ENCODE measurements at places on chromosomes 1 and 21.

GRCh38 chr1:109818271-109818987 lies 54.7 kb upstream of the EPS8L3 start:
- DNase-seq = no peak

GRCh38 chr1:39258146-39258924 lies 53.8 kb downstream of the MACF1 start:
- peak; percentile 69 for DNase-seq

- peak; percentile 64 for DNase-seq
Observed at GRCh38 chr1:71049951-71050598, 2.5 kb upstream of the PTGER3 start.

GRCh38 chr1:185514311-185514710 lies 197.3 kb upstream of the IVNS1ABP start:
- no peak for DNase-seq

- DNase-seq = no peak
Observed at GRCh38 chr21:44946254-44947041, 6.6 kb downstream of the SLX9 start.

GRCh38 chr1:223350361-223350908 lies 13.5 kb downstream of the SUSD4 start:
- no peak for DNase-seq

- DNase-seq = no peak
Observed at GRCh38 chr1:110610696-110611286, 4.6 kb upstream of the KCNA2 start.

DNA sequence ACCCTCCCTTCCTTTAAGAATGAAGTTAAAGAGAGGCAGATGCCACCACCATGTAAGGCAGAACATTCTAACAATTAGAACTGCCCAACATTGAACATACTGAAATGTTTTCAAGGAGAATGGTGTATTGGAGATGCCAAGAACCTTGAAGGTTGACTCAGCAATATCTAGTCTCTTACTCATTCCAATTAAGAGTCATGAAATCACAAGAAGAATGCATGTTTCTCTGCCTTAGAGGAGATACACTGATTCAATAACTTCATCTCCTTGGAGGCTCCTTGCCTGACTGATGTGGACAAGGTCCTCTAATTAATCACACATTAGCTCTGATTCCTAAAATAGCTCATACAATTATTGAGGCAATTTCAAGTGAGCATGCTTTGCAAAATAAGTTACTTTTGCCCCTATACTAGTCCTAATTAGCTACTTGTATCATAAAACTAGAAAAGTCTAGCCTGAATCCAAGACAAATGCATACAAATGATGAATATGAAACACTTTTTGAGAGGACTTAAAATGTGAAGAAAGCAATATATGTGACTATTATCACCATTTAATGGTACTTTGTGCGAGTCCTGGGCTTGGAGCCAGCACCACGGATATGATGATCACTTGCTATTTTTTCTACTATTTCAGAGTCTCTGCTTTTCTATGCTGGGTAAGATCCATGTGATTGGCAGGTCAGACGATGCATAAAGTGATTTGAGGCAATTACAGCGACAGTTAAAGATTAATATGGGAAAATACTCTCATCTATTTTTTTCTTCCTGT lies 114.5 kb downstream of the DSCAM start:
- no peak for DNase-seq

GRCh38 chr1:44592208-44593145 lies 81.8 kb downstream of the TMEM53 start:
- DNase-seq = no peak

- no peak for DNase-seq
Observed at GRCh38 chr1:91487469-91487868, 13.2 kb upstream of the CDC7 start.

GRCh38 chr1:191498825-191499224 lies 659.4 kb upstream of the RGS18 start:
- DNase-seq = no peak

DNA sequence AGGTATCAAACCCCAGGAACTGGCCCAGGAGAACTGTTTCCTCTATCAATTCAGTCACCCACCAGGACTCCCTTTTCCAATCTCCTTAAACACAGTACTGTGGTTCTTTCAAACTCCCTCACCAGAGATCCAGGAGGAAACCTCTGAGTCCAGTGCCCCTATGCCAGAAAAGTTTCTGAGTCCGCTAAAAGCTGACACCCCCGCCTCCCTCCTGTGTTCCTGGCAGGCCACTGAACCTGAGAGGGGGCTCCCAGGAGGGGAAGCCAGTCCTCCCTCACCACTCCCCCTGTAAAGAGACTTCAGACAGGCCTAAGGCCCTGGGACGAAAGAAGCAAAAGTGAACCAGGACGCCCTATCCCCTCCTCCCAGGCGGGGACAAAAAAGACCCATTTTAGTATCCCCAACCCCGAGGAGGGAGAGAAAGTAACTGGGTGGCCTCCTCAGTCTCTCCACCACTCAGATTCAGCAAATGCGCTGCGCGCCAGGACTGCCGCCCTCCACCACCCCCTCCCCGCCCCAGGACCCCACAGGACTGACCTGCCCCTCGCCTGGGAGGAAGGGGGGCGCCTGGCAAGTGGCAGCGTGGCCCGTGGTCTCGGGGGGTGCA lies 624 bp downstream of the SLC41A1 start:
- DNase-seq = no peak

DNA sequence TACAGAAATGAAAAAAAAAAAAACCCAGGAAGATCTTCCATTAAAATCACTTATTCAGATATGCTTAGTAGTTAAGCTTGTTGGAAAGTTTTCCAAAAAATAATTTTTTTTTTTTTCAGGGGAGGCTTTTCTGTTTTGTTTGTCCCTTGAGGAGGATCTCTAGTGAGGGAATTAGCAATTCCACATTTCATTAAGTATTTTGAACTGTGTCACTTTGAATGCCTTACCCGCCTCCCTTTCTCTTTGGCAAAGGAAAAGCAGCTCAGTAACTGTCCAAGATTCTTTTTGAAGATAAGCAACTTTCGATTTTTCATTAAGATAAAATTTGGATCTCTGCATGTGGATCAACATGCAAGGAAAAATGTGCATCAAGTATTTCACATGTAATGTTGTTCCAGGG lies 1.8 kb downstream of the NTNG1 start:
- no peak for DNase-seq

- peak; percentile 44 for DNase-seq
Observed at GRCh38 chr1:175887981-175888428, 144.6 kb upstream of the TNR start.

DNA sequence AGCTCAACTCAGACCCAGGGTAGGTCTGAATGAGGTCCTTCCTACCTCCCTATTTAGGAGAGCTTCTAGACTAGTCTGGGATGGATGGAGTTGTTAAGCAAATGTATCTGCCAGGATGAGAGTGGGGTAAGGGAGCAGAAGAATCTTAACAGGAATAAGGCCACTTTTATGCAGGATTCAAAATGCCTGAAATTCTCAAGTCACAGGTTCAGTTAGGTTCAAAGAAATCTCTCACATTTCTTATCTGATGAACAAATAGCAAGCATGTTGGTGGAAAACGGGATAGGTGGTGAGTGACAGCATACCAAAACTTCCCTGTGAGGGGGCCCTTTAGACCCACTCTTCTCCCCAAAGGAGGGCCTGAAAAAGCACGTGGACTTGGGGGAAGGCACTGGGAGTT lies 3.0 kb downstream of the SLAMF9 start:
- DNase-seq = no peak

- peak; percentile 53 for DNase-seq
Observed at GRCh38 chr1:85289207-85289847, 12.9 kb upstream of the BCL10 start.

- no peak for DNase-seq
Observed at GRCh38 chr1:31259746-31260145, 20.1 kb upstream of the NKAIN1 start.

DNA sequence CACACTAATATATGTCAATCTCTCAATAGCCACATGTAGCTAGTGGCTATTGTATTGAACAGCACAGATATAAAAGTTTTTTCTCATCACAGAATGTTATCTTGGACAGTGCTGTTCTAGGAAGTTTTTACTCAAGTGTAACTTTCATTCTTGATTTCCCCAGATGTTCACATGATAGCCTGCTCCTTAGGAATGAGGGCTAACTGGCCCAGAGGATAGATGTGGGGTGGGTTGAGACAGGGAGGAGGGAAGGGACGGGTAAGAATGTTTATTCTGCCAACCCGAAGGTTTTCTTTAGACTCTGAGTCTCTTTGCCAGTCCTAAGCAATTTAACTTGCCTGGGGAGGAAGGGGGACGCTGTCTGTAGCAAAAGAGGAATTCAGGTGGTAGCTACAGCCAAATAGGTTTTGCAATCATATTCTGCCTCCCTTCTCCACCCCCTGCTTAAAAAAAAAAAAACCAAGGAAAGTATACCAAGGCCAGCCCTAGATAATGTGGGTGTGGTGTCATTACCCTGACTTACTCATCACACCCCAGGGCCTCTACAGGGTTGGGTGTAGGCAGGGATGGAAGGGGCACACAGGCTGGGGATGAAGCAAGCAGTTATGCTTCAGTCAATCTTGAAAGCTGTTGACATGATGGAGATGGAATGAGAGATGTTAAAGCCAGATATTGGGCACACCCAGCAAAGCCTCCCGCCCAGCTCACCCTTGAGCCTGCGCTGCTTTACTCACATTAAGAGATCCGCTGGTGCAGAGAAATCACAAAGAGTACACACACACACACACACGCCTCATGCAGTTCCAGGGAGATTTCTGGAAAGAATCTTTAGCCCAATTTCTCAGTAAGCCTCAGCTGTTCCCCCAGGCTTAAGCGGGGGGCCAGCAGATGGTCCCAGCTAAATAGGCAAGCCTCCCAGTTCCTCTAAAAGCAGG lies 59.9 kb downstream of the PLXNA2 start:
- peak; percentile 57 for DNase-seq

DNA sequence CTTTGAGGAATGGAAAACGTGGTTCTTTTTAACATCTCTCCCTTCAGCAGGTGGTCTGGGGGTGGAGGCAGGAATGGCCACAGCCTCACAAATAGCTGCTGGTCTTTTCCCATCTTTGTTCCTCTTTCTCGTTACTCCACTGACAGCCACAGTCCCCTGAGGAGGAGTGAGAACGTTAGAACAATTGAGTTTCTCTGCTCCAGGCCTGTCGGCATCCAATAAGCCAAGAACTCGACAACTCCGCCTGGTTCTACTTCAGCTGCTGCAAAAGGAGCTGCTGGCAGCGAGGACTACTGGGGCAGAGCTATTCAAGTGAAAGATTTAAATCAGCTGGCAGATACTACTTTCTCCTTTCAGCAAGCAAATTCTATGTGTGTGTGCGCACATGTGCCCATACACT lies 169.5 kb upstream of the GALNT2 start:
- DNase-seq = no peak

- DNase-seq = peak; percentile 77
Observed at GRCh38 chr1:12658531-12659453, 14.9 kb downstream of the AADACL4 start.

DNA sequence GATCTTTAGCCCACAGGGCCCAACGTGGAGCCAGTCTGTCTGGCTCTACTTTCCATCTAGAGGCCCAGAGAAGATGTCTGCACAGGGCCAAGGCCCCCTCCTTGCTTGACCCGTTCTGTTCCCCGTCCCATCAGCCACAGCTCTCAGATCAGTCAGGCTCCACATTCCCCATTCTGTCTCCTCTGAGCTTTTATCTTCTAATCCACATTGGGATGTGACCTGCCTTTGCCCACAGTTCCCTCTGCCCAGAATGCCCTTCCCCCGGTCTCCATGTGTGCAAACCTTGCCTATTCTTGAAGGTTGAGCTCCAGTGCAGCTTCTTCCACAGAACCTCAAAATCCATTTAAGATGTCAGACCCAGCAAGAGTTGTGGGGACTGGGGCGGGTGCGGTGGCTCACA lies 53.3 kb upstream of the WASF2 start:
- no peak for DNase-seq

Measured in SW480 (cell line).